Muscle of arm (tissue), 14 donors: ENCODE measurements at places on chromosomes 4 and X. TPM values are rescaled to one million over a fixed set of nuclear protein-coding genes. Genes with fewer than 3 reads are reported as not detected.

GRCh38 chr4:160563552-160564282 lies 1460.8 kb downstream of the RAPGEF2 start:
- no peak for DNase-seq

- DNase-seq: no peak
Measured at GRCh38 chr4:181504924-181505323, 738.3 kb upstream of the TENM3 start.

DNA sequence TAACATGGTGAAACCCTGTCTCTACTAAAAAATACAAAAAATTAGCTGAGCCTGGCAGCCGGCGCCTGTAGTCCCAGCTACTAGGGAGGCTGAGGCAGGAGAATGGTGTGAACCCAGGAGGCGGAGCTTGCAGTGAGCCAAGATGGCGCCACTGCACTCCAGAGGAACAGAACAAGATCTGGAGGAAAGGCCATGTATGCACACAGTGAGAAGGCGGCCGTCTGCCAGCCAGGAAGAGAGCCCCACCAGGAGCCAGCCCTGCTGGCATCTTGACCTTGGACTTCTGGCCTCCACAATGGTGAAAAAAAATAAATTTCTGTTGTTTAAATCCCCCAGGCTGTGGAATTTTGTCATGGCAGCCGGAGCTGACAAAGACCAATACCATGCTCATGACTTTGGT lies 28.2 kb upstream of the MSX1 start:
- no peak for DNase-seq

MAGEE2 gene
- not detected for polyA plus RNA-seq

BGN gene
- polyA plus RNA-seq: 85.3 TPM

- peak; percentile 69 for DNase-seq
Measured at GRCh38 chr4:5708449-5709206, at the start of gene EVC2. Gene EVC2, minus strand, starts transcription at chr4:5708559. Its CDS starts 46 bp downstream, at chr4:5708513.

DNA sequence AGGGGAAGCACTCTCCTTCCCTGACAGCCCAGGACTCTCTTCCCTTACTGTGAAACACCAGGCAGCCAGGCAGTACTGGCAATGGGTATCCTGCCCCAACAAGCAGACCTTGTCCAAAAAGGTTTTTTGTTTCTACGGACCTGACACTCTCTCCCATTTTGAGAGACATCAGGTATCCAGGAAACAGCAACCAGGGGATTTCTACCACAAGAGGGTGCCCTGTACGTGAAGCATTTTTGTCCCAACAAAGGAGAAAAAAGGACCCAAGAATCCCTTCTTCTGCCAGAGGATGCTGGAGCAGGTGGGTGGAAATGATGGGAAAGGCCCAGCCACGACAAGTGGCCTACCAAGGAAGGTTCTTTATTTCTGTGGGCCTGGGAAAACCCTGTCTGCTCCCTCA lies 65.7 kb upstream of the FGF13 start:
- no peak for DNase-seq

DNA sequence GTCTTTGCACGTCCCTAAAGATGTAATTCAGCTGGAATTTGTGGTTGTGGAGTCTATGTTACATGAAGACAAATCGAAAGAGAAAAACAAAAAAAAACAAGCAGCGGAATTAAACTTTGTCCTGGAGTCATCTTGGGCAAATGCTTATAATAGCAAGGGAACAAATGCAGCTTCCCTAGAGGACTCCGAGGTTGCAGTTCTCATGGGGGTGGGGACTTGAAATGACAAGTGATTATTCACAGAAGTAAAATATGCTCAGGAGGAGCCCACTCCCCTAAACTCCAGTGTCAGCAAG lies 362.4 kb downstream of the ARHGAP24 start:
- no peak for DNase-seq

- no peak for DNase-seq
Measured at GRCh38 chrX:150529587-150529986, 38.8 kb upstream of the MTM1 start.

GRCh38 chr4:11505221-11505971 lies 76.7 kb upstream of the HS3ST1 start:
- DNase-seq: no peak
